ENCODE measurements at places on chromosomes 12 and 14.
A peak's percentile ranks its signal among the peaks of the same experiment; 100 is the strongest.

GRCh38 chr12:13052421-13052820 is 8.2 kb downstream of the FAM234B start:
- DNase-seq = no peak

- DNase-seq = no peak
Measured at GRCh38 chr14:61535032-61535431, 160.3 kb upstream of the HIF1A start.

GRCh38 chr14:64464651-64465050 is 648 bp upstream of the AKAP5 start:
- no peak for DNase-seq

GRCh38 chr12:1993871-1994371 is 10.3 kb downstream of the DCP1B start:
- DNase-seq = no peak

- no peak for DNase-seq
Measured at GRCh38 chr12:53653595-53653994, 22.3 kb downstream of the ATP5MC2 start.

DNA sequence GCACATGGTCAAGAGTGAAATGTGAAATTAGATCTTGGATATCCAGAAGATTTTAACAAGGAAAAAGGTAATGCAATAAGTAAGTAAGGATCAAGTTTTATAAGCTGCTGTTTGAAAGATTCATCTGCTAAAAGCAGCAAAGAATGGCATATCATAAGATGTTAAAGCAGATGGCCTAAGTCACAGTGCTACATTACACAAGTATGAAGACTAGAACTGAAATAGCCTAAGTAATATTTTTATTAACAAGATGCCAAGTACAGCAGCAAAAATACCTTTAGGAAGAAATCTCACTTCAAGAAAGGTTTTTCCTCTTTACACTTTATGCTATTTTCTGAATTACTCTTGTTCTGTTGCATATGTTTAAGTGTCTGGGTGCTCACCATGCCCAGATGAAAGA is 414.1 kb downstream of the MDGA2 start:
- no peak for DNase-seq

DNA sequence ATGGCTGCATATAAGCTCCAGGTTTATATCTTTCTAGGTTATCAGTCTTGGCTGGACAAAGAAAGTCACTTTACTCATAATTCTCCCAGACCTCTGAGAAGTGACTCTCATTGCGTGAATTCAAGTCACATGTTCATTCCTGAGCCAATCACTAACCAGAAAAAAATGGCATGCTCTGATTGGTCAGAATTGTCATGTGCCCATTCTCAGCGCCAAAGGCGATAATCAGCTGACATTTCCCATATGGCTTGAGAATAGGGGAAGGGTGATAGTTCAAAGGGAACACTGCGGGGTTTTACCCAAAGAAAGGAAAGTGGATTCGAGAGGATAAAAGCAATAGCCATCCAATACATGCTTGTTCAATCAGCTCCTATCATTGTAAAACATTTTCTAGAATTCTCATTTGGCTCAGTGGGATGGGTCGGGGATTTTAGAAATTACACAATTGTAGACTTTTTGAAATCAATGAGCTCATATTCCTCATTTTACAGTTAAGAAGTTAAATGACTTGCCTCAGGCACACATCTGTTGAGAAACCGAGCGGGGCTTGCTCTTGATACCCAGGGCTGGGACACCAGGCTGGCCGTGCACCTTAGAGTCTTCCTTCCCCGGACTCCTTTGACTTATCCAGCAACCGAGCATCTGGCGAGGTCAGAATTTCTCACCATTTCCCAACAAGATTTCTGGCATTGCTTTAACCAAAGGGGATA is 454.0 kb upstream of the TBX3 start:
- DNase-seq = no peak

DNA sequence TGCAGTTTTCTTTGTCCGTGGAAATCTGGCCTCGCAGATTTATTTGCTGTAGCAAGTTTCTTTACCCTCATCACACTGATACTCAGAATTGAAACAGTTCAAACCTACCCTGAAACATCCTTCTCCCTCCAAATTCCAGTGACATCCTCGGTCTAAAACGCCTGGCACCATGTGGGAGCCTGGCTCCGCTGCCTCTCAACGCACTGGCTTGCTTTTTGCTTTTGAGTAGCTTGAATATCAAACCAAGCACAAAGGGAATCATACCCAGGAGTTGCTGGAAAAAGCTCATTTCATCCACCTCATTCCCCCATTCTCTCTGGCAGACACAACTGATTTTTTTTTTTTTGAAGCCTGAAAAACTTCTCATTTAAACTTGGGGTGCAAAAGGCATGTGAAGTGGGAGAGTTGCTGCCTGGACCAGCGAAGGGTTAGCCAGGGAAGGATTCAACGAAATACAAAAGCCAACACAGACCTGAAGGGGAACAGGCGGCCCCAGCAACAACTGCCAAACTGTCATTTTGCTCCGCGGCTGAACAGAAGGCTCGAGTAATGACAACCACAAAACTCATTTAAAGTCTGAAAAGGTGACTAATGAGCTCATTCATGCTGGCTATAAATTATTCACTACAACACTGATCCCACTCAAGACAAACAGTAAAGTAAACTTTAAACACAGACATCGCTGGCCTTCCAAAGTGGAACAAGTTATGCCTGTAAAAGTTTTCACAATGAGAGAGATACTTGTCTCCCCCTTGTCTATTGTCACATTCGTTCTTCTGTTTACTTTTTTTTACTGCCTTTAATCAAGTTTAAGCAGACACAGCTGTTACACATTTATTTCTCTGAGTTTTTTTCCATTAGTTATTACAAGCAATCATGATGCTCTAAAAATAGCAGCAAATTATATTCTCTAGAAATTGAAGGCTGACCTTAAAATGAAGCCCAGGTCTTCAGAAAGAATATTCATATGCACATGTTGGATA is 12.5 kb upstream of the FOXN3 start:
- peak; percentile 25 for DNase-seq

DNA sequence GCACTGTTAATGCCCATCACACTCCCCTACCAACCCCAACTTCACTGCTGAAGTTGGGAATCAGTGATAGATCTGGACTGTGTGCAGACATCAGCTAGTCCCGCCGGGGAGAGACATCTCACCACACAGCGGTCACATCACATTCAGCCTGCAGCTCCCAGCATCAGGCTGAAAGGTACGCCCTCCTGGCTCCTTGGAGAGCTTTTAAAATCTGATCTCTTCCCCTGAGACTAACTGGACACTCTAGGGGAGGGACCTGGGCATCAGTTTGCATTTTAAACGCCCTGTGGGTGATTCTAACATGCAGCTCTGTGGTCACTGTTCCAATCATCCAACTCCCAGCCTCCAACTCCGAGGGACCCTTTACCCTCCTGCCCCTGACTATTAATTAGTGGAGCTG is 58.4 kb downstream of the CCDC85C start:
- DNase-seq = no peak

DNA sequence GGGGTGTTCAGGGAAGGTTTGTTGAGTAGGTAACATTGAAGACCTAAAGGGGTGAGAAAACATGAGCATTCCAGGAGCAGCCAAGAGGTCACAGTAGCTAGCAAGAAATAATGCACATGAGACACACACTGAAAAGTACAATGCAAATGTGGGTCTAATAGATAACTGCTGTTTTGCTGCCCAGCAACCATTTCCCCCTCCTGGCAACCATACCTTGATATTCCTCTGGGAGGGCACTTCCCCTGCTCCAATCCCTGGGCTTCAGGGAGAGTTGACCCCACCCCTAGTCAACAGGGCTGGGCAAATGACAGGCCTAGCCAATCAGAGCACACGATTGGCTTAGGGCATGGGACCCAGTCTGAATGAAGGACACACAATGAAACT is 8.5 kb upstream of the ACTN1 start:
- no peak for DNase-seq

- no peak for DNase-seq
Measured at GRCh38 chr14:90496379-90496778, 99.5 kb downstream of the CALM1 start.

GRCh38 chr12:72829838-72830237 is 557.7 kb downstream of the TRHDE start:
- no peak for DNase-seq

DNA sequence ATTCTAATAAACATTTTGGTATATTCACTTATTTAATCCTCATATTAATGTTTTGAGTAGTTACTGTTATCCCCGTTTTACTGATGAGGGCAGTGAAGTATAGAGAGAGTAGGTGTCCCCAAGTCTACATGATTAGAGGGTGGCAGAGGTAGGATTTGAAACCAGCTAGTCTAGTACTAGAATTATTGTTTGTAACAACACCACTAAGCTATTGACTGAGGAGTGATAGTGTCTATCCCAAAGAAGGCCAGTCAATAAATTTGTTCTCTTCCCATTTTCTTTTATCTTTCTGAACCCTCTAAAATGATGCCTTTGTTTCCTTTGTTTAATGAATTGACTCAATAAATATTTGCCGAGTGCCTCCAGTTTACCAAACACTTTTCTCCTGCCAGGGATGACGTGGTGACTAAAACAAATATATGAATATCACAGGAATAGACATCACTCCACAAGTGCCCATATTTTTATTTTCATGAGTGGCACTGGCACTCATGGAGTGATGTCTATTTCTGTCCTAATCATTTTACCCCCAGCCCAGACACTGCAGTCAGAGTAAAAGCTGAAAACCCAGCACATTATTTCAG is 247.5 kb downstream of the SLC16A7 start:
- DNase-seq = no peak

GRCh38 chr14:24310646-24311604 is at the start of gene LTB4R:
Gene LTB4R (plus strand): TSS chr14:24311502. CDS start chr14:24315652, 4,150 bp downstream.
- DNase-seq = peak; percentile 57

GRCh38 chr12:2586156-2587038 is 208.4 kb upstream of the FKBP4 start:
- DNase-seq = no peak

- no peak for DNase-seq
Measured at GRCh38 chr14:55851961-55852360, 266.2 kb upstream of the PELI2 start.

DNA sequence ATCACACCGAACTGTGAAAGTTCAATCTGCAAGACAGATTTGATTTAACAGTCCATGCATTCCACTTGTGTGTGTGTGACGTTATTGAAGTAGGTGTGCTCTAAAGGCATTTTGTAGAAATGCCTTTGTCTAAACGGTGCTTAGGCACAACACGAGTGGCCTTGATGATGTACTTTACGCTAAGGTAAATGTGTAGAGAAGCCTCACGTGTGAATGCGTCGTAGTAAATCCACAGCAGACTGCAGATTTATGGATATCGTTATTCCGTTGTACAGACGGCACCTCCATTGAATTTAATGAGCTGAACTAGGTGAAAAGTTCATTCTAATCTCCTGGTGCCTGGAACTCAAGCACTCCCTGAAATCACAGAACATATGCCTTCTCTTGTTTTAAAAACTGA is 202.8 kb upstream of the STXBP6 start:
- no peak for DNase-seq

DNA sequence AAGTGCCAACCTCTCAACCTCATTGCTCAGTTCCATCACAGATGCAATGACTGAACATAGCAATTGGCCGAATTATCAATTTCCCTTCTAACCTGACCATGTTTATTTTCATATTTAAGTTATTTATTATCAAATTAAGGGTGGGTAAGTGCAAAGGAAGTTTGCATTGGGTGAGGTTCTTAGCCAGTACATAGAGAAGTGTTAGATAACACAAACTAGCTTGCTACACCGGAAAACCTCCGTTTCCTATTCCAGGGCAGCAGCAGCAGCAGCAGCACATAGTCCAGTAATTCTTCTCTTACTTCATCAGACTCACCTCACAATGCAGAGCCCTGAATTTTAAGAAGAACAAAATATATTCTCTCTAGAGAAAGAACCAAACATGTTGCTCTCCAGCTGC is 200.5 kb upstream of the OR4E1 start:
- no peak for DNase-seq

DNA sequence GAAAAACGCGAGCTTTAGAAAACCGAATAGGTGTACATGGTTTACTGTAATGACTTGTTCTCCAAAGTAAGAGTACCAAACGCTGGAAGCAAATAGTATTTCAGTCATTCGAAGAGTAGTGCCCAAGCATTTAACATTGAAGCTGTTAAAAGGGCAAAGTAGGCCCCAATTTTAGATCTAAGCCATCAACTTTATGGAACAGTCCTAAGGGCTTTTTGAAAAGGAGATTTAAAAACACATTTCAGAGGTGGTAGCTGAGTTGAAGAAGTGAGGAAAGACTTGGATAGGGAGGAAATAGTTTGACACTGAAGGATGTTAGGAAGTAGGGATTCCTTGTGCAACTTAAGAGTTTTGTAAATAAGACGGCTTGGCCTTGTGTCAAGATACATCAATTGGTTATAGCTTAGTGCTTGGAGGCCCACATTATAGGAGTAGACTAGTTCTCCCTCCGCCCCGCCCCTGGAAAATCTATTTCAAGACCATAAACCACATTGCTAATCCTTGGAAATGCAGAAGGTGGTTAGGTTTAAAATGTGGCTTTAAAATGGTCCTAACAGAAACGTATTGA is 783 bp upstream of the TUBA1B start:
- DNase-seq = no peak

DNA sequence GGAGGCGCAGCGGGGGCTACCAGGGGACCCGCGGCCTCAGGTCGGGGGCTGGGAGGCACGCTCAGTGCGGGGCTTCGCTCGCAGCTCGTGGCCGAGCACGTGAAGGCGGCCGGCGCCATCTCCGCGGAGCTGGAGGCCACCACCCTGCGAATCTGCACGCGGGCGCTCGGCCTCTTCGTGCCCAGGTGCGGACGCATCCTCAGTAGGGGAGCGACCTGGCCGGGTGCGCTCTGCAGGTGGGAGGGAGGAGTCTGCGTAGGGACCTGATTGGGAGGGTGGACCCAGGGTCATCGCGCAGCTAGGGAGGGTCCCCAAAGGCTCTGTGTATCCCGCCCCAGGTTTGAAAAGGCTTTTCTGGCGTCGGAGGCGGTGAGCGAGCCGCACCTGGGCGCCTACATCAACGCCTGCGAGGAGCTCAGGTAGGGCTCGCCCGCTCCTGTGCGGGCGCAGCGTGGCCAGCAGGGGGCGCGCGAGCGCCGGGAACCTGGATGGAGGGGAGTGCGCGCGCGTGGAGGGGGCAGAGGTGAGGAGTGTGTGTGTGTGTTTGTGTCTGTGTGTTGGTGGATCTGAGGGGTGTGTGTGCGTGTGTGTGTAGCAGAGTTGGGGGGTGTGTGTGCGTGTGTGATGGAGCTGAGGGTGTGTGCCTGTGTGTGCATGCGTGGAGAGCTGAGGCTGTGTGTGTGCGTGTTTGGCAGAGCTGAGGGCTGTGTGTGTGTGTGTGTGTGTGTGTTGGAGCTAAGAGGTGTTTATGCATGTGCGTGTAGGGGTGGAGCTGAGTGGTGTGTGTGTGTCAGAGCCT is 10.3 kb downstream of the EXOC3L4 start:
- peak; percentile 58 for DNase-seq

All from stimulated activated CD8-positive, alpha-beta memory T cell treated with anti-CD3 and anti-CD28 coated beads, Interleukin-7, amount 100 ng/mL, for 4 hours (primary cell).